NCI-H1417 treated with DMSO at 0.1 percent for 48 hours (cell line): ENCODE measurements at places on chromosomes 3 and 15.

GRCh38 chr15:77870195-77871065 lies 207.1 kb downstream of the TBC1D2B start:
- no peak for DNase-seq

DNA sequence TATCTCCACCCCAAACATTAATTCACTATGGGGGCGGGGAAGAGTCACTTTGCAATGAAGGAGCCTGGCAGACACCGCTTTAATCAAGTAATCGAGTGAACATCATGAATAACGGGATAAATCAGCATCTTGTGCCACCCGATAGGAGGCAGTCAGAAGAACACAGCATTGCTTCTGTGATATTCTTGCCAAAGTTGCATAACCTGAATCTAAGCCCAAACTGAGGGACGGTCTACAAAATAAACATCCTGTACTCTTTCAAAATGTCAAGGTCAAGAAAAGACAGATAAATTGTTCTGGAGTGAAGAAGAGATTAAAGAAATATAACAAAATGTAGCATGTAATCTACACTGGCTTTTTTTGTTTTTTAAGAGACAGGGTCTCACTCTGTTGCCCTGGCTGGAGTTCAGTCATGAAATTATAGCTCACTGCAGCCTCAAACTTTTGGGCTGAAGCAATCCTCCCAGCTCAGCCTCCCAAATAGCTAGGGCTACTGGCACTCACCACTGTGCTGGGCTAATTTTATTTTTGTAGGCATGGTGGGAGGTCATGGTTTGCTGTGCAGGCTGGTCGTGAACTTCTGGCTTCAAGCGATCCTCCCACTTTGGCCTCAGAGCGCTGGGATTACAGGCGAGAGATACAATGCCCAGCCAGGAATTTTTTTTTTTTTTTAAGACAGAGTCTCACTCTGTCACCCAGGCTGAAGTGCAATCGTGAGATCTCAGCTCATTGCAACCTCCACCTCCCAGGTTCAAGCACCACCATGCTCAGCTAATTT lies 20.1 kb upstream of the VWA5B2 start:
- no peak for DNase-seq

DNA sequence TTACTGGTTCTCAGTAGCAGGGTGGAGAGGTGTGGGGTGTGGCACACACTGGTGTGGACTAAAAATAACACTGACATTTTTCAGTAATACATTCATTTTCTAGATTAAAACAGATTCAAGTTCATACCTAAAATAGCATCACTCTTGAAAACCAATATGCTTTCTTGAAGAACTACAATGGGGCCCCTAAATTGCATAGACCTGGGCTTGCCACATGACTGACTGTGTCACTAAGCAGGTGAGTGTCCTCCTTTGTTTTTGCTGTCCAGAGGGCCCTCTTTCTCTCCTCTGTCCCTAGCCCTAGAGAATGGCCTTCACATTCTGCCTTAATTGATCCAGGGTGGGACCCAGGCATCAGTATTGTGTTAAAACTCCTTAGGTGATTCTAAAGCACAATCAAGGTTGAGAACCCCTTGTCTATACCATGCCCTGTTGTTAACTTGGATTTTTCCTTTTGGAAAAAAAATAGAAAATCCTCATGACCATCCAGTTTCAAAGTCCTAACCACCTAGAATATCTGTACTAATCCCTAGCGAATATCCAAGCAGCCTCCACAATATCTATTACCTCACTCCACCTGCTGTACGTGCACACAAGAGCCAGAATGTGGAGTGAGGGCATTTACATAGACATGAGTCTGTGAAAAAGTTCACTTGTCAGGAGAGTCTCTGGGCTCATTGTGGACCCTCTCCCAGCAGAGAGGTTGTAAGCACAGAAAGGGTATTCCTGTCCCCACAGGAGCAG lies 18.7 kb upstream of the TMEM41A start:
- DNase-seq, result no peak

DNA sequence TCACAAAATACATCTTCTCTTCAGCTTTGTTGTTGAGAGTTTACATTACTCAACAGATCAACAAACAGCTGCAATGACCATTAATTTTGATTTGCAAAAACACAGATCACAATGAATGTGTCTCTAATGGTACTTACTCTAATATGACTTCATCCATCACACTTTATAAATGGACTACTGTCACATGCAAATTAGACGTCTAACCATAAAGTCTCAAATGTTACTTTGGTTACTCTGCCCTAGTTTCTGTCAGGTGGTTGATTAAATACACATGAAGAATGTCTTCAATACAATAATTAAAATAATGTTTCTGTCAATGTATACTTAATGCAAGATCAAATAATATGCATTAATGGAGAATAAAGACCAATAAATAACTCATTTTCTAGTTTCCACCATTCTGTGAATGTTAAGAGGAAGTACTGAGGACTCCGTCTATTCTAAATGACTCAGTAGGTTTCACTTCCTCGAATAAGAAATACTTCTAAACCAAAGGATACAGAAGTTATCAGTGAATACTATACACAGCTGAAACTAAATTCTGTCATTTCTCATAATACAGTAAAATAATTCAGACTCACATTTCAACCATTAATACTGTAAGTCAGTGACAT lies 145.8 kb downstream of the CBLB start:
- no peak for DNase-seq

DNA sequence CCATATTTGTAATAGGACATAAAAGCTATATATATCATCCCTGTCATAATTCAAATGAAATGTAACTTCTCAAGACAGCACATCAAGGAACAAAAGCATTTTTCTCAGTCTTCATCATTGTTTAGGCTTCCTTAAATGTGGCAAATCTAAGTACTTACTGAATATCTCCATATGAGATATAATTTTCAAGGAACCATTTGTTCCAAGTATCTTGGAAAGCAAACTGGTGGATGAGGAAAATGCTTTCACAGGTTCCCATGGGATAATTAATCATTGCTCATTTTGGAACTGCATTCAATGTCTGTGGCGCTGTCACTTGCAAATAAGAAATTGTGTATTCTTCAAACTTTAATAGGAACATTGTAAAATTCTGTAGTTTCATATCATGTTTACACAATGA lies 52.6 kb upstream of the ZNF385D start:
- DNase-seq, result no peak

- DNase-seq, result no peak
Measured at GRCh38 chr15:77647961-77648360, 15.2 kb upstream of the LINGO1 start.

DNA sequence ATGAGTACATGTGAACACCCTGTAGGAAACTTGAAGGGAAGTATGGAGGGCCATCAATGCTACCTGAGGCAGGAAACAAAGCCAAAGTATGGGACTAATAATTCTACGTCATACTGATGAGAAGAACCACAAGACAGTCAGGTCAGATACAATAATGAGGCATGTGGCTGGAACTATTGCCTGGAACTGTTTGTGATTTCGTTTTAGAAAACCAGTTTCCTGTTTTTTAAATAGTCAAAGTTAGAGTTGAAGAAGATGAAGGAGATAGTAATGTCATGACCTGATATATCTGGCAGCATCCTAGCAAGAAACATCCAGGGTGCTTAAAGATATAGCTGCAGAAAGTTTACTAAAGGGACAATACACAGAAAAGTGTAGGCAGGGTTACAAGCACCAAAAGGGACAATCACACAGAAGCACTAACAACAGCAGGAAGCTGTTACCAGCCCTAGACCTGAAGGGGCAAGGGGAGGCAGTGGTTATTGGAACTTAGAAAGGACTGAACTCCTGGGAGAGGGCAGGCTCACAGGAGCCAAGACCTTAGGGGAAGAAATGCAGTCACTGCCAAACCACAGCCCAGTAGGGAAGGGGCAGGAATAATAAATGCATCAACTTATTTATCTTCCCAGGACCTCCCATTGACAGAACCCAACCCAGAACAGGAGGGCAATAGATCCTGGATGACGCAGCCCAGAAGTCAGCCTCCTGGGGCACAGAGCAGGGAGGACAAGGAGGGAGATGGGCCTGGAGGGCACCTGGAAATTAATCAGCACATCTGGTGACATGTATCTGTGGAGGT lies 302.1 kb upstream of the STT3B start:
- DNase-seq, result no peak

- DNase-seq, result no peak
Measured at GRCh38 chr3:195441476-195441991, 1.3 kb downstream of the ACAP2 start.

DNA sequence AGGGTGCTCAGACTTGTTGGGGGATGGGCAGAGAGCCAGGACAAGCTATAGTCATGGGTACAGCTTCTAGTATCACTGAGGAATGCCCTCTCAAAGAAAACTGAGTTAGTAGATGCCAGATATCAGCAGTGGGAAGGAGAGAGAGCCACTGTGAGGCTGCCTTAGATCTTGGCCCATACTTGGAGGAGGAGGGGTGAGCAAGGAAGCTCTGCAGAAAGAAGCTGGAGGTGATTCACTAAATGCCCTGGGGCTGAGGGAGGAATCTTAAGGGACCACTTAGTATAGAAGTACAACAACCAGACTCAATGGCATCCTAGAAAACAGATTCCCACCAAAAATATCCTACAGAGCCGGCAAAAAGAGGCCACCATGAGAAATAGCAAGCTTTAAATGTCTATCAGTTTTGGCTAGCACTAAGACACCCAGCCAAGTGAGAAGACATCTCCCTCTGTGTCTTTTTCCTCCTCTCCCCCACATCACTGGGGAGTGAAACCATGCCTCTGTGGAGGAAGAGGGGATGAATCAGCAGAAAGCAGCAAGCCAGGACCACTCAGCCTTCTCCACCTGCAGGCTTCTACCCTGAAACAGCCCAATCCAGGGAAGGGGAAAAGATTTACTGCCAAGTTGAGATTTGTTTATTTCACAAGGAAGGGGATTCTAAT lies 282.5 kb upstream of the STT3B start:
- DNase-seq, result no peak

GRCh38 chr3:159244933-159245332 lies 443.1 kb downstream of the MFSD1 start:
- DNase-seq, result no peak
